ENCODE measurements at places on chromosomes 13 and 19.

GRCh38 chr13:53238261-53238660 lies 209.6 kb downstream of the OLFM4 start:
- DNase-seq, result no peak

DNA sequence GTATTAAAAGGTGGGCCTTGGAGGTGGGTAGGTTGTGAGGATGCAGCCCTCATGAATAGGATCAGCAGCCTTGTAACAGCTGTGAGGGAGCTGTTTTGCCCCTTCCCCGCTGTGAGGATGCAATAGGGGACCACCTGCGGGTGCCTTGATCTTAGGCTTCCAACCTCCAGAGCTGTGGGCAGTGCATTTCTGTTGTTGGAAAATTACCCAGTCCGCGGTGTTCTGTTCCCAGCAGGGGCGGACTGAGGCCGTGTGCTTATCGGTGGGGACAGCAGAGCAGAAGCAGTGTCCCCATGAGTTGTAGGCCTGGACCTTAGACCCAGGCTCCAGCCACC lies 54.8 kb upstream of the TEX29 start:
- no peak for DNase-seq

DNA sequence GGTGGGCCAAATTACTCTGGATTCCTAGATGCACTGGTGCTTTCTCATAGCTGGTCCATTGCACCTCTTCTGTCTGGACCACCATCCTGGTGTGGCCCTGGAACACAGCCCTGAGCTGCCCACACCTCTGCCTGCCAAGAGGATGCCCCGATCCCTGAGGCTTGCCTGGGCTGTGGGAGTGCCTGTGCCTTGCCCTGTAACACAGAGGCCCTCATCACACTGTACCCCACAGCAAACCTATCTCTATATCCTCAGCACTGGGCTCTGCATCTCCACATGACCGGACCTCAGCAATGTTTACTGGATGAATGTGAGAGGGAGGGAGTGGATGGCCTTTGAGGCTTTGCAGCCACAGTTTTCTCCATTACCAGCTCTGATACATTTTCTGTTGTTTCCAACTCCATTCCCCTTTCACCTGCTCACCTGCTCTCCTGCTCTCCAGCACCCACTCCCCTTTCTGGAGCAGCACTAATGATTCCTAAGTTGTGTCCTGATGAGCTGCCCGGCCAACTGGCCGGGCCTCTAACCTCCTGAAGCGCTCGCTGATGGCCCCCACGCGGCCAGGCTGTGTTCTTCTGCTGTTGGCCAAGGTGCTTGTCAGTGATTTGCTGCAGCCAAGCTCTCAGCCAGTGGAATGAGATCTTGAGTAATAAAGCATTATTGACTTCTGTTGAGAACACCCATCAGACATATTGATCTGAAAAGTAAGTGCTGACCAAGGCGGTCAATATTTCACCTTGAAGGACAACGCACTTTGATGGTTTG lies 232.6 kb downstream of the TEX29 start:
- no peak for DNase-seq

GRCh38 chr13:98083507-98083906 lies 59.4 kb upstream of the FARP1 start:
- no peak for DNase-seq

GRCh38 chr19:39969266-39969665 lies 1.7 kb upstream of the PSMC4 start:
- DNase-seq, result no peak
